ENCODE measurements at places on chromosomes 7 and 10. TPM values are rescaled to one million over a fixed set of nuclear protein-coding genes. Genes with fewer than 3 reads are reported as not detected.

DLX5 gene
- not detected for total RNA-seq

GBX1 gene
- total RNA-seq = not detected

SRRM3 gene
- total RNA-seq = 1.6 TPM

ERVW-1 gene
- total RNA-seq = not detected

FAM221A gene
- total RNA-seq = 4.4 TPM

MKI67 gene
- 0.09 TPM for total RNA-seq

ITGB8 gene
- 16.0 TPM for total RNA-seq

GRM3 gene
- total RNA-seq = not detected

SLC29A3 gene
- total RNA-seq = 4.4 TPM

STOX1 gene
- 0.21 TPM for total RNA-seq

SAP25 gene
- total RNA-seq = not detected

TFEC gene
- 8.1 TPM for total RNA-seq

LBX1 gene
- total RNA-seq = not detected

ADARB2 gene
- not detected for total RNA-seq

CHAT gene
- total RNA-seq = not detected

CUZD1 gene
- total RNA-seq = 0.15 TPM

OLAH gene
- total RNA-seq = not detected

Measured in heart left ventricle (tissue), 16 donors.